ENCODE measurements at places on chromosomes 12 and 14. TPM values are rescaled to one million over a fixed set of nuclear protein-coding genes. Genes with fewer than 3 reads are reported as not detected.

GRCh38 chr14:30861200-30861599 lies 13.2 kb upstream of the COCH start:
- no peaks in the 10 kb centered on the region for H3K36me3 ChIP-seq
- H3K27ac ChIP-seq, result no peak overlapping the region
- H3K4me1 ChIP-seq, result peaks cover 8% of the 10 kb centered on the region
- DNase-seq, result no peak
- no peaks in the 10 kb centered on the region for H3K27me3 ChIP-seq

- H3K27ac ChIP-seq, result no peak overlapping the region
- no peak overlapping the region for H3K4me3 ChIP-seq
- H3K4me1 ChIP-seq, result no peaks in the 10 kb centered on the region
- H3K36me3 ChIP-seq, result no peaks in the 10 kb centered on the region
- H3K27me3 ChIP-seq, result no peaks in the 10 kb centered on the region
Observed at GRCh38 chr14:40859055-40859454, 747.6 kb upstream of the LRFN5 start.

- H3K36me3 ChIP-seq, result no peaks in the 10 kb centered on the region
- peaks cover 3% of the 10 kb centered on the region for H3K4me1 ChIP-seq
- no peaks in the 10 kb centered on the region for H3K27me3 ChIP-seq
- no peak overlapping the region for H3K4me3 ChIP-seq
- no peak overlapping the region for H3K27ac ChIP-seq
- DNase-seq, result no peak
Observed at GRCh38 chr12:110114528-110114937, 9.6 kb upstream of the IFT81 start.

GRCh38 chr14:70036665-70037064 lies 152.1 kb downstream of the SLC8A3 start:
- H3K4me3 ChIP-seq, result no peak overlapping the region
- no peaks in the 10 kb centered on the region for H3K27me3 ChIP-seq
- H3K4me1 ChIP-seq, result no peaks in the 10 kb centered on the region
- DNase-seq, result no peak
- no peak overlapping the region for H3K27ac ChIP-seq

- no peak for DNase-seq
- no peak overlapping the region for H3K27ac ChIP-seq
- no peaks in the 10 kb centered on the region for H3K36me3 ChIP-seq
- no peak overlapping the region for H3K4me3 ChIP-seq
Observed at GRCh38 chr12:3137268-3137781, 60.1 kb downstream of the TSPAN9 start.

The CLEC2B gene
- 6.8 TPM for total RNA-seq

The KCNMB4 gene
- total RNA-seq, result 0.13 TPM

The PGAM5 gene
- 79.7 TPM for total RNA-seq

The TAS2R31 gene
- 2.9 TPM for total RNA-seq

The ANKRD9 gene
- 3.6 TPM for total RNA-seq

Measured in GM12878 (cell line).